HuH-7 (cell line): ENCODE measurements at places on chromosomes 12 and 14.

GRCh38 chr14:39302124-39302810 lies 68.6 kb downstream of the MIA2 start:
- no peak for DNase-seq

DNA sequence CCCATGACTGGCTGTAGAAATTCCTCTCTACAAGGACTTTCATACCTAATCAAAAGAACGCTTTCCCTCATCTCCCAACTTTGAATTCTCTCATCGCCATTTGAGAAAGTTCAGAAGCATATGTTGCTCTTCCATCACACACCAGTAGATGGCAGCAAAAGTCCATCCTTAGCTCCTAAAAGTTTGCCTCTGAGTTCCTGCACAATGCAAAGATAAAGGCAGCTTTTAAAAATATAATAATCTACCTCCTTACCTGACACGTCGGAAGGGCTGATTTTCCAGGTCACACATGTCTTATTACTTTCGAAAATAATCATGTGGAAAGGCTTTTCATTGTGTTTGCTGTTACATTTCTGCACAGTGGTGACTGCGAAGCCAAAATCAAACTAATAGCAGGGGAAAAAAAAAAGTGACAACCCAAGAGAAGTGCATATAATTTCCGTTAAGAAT lies 456.7 kb upstream of the SEL1L start:
- DNase-seq: no peak

- no peak for DNase-seq
Observed at GRCh38 chr12:1328391-1328790, 266.0 kb downstream of the FBXL14 start.

GRCh38 chr14:95088665-95089064 lies 68.7 kb downstream of the DICER1 start:
- no peak for DNase-seq

- DNase-seq: no peak
Observed at GRCh38 chr14:55975281-55975910, 142.8 kb upstream of the PELI2 start.

GRCh38 chr12:53508534-53509170 lies 1.4 kb upstream of the NPFF start:
- peak; percentile 91 for DNase-seq

DNA sequence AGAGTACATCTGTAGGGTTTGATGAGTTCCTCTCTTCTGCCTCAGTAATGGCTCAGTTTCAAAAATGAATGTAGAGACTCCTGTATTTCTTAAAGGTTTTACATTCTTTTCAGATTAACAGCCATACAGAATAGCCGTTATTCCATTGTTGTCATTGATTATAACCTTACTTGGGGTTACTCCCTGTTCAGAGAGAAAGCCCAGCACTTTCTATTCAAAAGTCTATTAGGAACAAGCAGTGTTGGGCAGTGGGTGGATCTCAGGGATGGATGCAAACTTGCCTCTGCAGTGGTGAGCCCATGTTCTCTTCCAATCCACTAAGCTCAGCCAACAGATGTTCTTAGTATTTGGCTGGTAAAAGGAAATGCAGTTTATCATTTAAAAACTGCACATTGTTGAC lies 342.6 kb upstream of the E2F7 start:
- DNase-seq: no peak

DNA sequence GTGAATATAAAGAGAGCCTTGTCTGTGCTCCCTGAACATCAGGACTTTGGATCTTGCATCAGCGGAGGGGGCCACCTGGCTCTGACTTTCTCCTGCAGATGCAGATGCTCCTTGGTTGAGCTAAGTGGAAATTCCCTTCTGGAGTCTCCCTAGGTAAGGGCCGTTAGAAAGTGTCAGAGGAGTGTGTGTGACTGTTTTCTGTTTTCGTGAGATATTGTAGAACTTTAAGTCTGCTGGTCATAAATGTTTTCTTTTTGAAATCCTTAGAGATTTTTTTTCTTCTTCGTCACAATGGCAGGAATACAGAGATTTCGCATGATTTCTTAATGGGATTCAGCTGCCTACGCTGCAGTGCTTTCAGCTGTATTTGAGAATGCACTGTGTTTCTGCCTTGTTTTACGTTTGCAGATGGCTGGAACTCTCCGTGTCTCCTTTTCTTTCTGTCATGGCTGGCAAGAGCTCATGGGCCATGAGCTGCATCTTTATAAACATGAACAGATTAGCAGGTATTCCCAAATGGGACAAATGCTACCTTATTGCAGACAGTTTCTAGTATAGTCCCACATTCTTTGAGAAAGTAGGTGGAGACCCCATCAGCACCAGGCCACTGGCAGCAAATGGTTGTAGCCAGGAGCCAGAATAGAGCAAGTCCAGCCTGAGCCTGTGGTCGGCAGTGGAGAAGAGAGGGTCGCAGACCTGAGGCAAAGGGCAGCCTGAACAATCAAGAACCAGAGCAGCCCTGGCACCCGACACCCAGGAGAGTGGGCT lies 76.2 kb upstream of the FRMD6 start:
- DNase-seq: peak; percentile 24

- no peak for DNase-seq
Observed at GRCh38 chr12:45669792-45670191, 59.7 kb upstream of the ARID2 start.

- no peak for DNase-seq
Observed at GRCh38 chr14:96586056-96586455, 83.9 kb downstream of the PAPOLA start.

DNA sequence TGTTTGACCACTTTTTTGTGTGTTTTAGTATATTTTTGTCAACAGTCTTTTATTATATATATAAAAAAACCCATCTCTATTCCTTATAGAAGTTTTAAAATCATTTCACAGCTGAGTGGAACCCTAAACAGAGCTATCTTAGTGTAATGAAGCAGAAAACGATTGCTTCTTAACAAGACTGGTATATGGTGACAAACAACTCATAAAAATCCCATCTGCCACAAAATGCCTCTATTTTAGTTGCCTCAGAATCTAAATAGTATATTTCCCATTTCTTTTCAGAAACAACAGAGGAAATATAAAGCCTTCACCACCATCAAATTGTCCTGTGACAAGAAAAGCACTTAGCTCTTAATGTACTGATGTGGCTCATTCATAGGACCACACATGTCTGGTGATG lies 322.4 kb downstream of the ATP23 start:
- no peak for DNase-seq

DNA sequence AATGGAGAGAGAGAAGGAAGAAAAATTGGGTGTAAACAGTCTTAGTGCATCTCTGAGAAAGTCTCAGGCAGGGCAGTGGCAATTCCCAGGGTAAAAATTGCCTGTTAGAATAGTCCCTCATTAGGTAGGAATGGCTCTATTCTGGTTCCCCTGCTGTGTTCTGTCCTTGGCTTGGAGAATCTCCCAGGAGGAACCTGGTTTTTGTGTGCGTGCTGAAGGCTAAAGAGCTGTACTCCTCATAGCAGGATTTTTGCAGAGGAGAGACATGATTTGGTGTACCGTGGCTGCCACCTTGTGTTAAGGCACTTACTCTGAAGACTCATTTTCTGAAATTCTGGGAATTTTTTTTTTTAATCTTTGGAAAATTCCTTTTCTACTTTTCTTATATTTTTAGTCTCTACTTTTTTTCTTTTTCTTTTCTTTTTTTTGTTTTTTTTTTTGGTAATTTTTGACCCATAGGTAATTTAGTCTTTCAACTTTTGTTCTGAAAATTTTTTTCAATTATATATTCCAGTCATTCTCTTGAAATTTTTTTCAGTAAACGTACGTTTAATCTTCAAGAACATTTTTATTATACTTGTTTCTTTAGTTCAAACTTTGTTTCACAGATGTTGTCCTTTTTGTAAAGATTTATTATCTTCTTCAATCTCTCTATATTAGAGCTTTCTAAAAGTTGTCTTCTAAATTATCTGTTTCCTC lies 63.8 kb downstream of the FBXO33 start:
- DNase-seq: peak; percentile 19

- no peak for DNase-seq
Observed at GRCh38 chr12:78204926-78205325, 374.2 kb downstream of the NAV3 start.

DNA sequence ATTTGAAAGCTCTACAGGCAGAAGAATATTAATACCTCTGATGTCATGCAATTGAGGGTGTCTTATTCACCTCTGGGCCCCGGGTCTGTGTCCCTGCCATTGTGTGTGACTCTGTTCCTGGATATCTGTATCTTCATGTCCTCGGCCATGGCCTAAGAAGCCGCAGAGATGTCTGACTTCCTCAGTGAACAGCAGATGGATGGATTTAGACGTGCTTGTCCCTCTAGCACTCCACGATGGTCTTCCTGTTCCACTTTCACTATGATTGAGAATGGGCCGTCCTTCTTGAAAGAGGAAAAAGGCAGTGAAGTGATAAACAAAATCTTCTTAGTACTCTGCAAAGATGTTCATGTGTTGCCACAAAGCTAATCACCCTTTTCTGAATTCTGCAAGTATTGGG lies 217.4 kb downstream of the SLC41A2 start:
- DNase-seq: no peak

GRCh38 chr12:19382111-19382526 lies 57.2 kb upstream of the AEBP2 start:
- DNase-seq: no peak
